Stimulated activated CD4-positive, alpha-beta T cell treated with anti-CD3 and anti-CD28 coated beads, Interleukin-15, amount 100 ng/mL, for 1 hour (primary cell): ENCODE measurements at places on chromosomes 2 and 18.
A peak's percentile ranks its signal among the peaks of the same experiment; 100 is the strongest.

GRCh38 chr2:39413063-39413737 is 23.9 kb downstream of the MAP4K3 start:
- no peak for DNase-seq

DNA sequence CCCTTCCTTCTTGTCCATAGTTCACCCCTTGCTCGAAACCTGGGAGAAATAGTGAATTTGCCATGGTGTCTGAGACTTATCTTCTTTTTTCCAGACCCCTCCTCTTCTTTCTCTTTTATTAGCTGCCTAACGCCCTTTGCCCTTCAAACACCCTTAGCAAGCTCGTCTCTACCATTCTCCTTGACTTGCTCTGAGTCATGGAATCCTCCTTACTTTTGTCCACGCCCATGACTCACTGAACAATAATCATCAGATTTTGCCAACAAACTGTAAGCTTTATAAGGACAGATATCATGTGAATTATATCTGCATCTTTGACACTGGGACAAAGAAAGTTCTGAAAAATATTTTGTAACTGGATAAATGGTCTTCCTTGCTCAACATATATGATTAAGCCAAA is 67.1 kb upstream of the CNTNAP5 start:
- DNase-seq, result no peak

- no peak for DNase-seq
These were observed 157.8 kb downstream of the GALNT13 start for GRCh38 chr2:154029504-154029903.

DNA sequence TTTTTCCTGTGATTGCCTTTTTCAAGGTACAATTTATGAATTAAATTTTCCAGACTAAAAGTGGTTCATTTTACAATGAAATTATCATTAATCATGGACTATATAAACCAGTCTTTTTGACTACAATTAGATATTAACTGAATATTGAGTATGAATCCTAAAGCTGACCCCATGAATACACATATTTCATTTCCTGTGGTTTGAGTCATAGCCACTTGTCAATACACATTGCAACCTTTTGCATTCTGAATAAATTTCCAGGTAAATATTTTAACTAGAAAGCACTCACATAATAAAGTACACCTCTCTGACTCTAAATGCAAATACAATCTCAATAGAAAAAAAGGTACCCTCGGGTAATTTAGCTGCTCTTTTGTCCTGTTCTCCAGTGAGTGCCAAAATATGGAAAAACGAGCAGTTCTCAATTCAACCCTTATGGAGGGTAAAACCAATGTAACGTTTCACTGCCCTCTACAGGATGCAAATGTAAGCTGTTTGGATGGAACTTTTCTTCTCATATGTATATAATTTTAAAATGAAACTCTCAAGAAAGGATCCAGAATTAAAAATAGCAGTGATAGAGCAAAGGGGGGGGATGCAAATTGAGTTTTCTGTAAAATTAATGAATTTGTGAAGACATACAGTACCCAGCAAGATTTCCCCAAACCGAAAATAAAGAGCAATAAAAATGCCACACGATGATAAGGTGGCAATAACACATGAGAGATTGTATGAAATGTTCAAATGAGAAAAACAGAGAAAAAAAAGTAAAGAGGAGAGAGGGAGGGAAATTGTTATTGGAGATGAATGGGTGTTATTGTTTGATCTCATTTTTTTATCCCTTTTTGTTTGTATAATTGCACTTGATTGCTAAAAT is 1795.7 kb upstream of the PIK3C3 start:
- no peak for DNase-seq

- DNase-seq, result no peak
These were observed 10.8 kb upstream of the MYO1B start for GRCh38 chr2:191234376-191234775.

- no peak for DNase-seq
These were observed 27.6 kb downstream of the CENPO start for GRCh38 chr2:24820598-24821432.

DNA sequence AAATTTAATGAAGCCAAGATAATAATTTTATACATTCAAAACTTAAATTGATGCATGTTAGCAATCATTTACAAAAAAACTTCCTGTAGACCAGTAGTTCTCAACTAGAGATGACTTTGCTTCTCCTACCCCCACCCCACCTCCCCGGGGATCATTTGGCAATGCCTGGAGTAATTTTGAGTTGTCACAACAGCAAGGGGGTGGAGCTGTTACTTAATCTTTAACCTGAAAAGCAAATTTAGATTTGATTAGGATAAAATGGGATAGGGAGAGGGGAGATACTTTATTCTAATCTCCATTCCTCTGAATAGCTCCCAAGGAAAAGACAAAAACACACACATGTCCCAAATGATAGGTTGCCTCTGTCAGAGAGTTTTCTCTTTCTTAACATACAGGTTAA is 4.2 kb downstream of the SLC40A1 start:
- no peak for DNase-seq

DNA sequence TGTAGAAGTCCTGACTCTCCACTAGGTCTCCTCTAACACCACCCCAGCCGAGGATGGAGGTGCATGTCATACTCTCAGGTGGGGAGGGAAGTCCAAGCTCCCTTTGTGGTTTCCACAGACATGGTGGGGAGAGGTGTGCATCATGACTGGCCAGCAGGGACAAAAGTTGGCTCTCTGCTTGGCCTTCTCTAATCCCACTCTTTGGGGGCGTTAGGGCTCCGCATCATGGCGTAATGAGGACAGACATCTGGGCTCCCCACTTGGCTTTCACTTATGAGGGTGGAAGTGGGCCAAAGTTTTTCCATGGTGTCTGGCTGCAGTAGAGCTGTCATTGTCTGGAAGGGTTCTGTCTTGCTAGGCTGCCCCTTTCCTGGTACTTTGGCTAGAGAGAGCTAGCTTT is 80.7 kb upstream of the DAPL1 start:
- no peak for DNase-seq

DNA sequence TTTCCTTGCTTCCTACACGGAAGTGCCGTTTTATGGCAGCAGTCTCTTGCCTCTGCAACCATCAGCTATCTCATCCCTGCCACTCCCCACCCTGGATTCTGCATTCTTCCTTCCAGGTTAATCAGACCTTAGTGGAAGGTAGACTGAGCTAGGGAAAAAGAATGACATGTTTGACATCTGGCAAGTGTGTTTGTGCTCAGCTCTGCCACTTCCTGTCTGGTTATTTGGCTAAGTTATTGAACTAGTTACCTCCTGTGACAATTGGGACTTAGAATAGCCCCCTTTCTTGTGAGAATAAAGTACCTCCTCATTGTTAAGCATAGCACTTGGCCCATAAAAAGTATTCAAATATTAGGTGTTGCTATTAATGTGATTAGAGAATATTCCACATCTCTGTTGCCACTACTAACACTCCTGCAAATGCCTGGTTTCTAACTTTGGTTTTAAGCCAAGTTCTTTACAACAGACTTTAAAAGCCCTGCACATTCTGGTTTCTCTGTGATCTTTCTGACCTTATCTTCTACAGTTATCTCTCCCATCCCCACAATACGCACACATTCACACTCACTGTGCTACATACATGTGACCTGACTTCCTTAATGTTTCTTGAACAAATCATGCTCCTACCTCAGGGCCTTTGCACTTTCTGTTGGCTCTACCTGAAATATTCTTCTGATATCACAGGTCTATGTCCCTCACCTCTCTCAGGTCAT is 10.8 kb upstream of the MAPRE2 start:
- DNase-seq, result no peak

- DNase-seq, result peak; percentile 10
These were observed 50.1 kb downstream of the THUMPD2 start for GRCh38 chr2:39728941-39729351.

DNA sequence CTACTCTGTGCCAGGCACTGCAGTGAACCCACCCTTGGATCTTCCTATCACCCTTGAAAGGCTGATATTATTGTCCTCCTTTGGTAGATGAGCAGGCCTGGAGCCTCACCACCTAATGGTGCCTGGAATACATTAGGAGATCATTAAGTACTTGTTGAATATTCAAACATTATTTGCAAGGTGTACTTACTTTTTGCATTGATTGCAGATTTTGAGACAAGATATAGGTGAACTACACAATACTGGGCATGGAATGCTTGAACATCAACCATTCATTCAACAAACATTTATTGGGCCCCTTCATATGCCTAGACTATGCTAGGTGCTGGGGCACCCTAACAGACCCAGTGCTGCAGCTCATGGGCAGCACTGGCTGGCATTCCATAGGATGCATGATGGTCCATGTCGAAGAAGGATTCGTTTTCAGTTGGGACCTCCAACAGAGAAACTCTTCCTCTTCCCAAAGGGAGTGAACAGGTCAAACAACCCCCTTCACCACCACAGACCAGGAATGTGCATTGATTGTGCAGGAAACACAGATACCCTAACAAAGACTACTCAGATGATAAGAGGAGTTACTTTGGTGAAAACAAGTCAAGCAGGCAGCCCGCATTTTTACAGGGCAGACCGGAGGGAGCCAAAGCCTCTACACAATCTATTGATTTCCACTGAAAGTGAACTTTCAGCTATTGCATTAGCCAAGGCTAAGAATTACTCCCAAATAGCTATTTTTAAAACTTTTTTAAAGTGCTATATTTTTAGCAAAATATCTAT is 149.6 kb upstream of the SH3BP4 start:
- no peak for DNase-seq

GRCh38 chr2:104420953-104421352 is 433.0 kb upstream of the POU3F3 start:
- no peak for DNase-seq

DNA sequence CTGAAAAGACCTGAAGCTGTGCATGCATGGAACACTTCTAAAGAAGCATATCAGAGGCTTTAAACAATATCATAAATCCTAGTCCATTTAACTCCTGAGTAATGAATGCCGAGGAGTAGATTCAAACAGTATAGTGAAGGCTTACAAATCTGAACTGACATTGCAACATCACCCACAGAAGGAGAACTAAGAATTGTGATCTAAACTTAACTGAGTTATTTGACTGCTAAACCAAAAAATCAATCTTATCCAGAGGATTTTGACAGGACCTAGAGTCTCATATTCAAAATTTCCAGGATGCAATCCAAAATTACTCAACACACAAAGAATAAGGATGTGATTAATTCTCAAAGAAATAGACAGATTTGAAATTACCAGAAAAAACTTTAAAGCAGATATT is 181.0 kb downstream of the SLC39A10 start:
- DNase-seq, result no peak

DNA sequence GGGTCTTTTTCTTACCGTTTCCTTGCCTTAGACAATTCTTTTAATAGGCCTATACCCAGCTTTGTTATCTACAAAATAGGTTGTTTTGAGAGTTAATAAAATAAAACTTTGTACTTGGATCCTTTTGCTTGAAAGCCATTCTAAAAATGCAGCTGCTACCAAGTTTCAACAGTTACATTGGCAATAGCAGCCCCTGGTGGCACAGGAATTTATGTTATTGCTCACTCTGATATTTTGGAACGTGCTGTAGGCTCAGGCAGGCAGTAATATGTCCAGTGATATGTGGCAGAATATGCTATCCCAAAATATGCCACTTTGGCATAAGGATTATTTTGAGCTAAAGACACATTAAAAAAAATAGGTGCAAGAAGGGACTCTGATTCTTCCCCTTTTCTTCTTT is 6.7 kb upstream of the COMMD1 start:
- no peak for DNase-seq
